ENCODE measurements at places on chromosomes 2 and 18.

DNA sequence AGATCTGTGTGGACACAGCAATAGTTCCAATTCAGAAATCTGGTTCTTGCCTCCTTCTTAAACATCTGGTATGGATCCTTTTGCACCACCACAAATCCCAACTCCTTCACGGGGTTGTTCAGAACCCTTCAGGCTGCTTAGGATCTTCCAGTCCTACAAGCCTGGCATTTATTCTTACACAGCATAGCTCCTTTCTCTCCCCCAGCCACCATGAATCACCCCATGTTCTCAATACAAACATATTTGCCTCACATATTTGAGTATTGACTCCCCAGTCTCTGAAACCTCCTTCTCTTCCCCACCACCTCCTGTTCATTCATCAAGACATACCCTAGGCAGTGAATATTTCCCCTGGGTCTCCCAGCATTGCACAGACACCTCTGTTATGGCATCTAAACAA, 155.2 kb downstream of the ALK start:
- DNase-seq = no peak

GRCh38 chr2:100957996-100958653, 44.0 kb upstream of the RPL31 start:
- no peak for DNase-seq

GRCh38 chr18:57027190-57027708, 119.6 kb upstream of the BOD1L2 start:
- DNase-seq = no peak

GRCh38 chr2:66836851-66837250, 401.9 kb downstream of the MEIS1 start:
- no peak for DNase-seq

DNA sequence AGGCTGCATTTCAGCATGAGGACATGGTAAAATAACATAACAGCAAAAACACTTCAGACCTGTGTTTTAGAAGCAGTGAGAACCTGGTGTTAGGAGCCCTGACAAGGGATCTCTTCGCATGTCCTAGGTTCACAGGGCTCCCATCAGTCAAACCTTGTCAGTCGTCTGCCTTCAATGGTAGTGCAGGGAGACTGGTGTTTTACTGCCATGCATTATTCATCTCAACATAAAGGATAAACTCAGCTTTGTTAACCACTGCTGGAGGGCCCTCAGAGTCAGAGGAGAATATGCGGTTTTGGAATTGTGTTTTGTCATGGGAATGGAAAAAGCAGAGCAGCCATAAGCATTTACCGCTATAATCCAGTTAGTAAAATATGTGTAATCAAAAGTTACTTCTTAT, 275.9 kb upstream of the GCFC2 start:
- DNase-seq = no peak

DNA sequence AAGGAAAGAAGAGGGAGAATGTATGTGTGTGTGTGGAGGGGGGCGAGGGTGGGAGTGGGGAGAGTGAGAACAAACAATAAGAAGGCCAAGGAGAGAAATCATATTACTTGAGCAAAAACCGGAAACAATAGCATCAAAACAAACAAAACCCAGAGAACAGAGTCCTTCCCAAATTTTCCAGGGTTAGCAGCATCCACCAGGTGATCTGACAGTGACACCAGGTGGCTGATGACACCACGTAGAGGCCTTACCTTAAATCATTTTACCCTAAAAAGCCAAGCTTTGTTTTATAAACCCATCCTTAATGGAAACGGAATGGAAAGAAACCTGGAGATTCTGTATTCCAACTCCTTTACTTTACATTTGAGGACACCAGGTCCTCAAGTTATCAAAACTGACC, 42.9 kb downstream of the CDCA7 start:
- DNase-seq = no peak

DNA sequence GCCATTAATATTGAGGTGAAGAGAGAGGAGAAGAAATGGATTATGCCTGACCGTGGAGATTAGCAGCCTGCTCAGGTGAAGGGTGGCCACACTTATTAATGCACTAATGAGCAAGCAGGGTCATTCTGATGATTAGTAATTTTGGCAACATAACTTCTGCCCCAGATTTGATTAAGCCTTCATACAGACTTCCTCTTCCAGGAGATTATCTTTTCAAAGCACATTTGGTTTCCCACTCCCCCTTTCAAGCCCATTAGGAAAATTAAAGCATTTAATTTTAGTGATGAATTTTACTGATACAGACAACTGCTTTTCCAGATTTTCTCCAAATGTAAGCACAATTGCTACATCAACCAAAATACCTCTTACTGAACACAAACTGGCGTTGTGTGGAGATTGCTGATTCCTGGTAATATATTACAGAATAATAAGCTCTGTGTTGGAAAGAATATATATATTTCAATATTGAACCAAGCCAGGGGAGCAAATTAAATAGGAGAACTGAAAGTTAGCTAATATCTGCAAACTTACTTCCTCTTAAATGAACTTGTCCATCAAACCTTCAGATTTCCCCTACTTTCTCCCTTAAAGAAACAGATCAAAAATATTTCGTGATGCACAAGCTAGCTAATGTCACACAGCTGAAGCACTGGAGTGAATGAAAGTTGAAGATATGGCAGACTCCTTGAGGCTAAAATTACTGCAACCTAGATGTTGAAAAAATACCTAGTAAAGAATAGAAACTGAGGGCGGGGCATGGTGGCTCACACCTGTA, 140.8 kb downstream of the FAM210A start:
- DNase-seq = peak; percentile 65

Data from D341Med (cell line).